ENCODE measurements at places on chromosomes 7 and 10. TPM values are rescaled to one million over a fixed set of nuclear protein-coding genes. Genes with fewer than 3 reads are reported as not detected.

- no peak for DNase-seq
Observed at GRCh38 chr7:119007236-119007635, 782.7 kb downstream of the ANKRD7 start.

DNA sequence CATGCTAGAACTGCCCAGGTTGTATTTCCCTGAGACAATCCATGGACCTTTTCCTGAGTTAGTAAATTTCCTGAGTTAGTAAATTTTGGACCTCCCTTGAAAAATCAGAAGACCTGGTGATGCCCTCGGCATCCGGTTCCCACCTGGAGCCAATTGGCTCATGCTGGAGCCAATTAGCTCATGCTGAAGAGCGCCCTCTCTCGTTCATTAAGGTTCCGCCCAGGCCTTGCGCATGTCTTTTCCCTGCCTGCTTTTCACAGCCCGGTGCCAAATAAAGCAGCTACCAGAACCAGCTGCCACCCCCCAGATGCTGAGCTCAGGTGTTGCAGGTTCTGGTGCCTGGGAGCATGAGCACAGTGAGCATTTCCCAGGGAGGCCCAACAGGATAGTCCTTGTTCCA lies 96.2 kb downstream of the APBB1IP start:
- no peak for DNase-seq

DNA sequence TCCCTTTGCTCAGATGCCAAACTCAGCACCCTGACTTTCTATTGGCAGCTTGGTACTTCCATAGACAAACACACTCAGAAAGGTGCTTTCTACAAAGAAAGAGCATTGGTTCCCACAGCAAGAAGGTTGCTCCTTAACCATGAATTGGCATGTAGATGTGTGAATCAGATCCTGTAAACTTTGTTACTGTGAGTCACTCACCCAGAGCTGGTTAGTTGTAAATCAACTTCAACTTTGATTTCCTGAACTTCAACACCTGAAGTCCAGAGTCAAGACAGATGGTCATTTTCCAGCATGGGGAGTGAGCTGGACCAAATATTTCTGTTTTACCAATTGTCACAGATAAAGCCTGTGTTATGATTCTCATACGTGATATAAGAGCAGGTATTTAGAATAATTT lies 797.2 kb downstream of the TNS3 start:
- DNase-seq: no peak

GRCh38 chr10:103168438-103168837 lies 24.6 kb downstream of the NT5C2 start:
- DNase-seq: no peak

- DNase-seq: peak; percentile 1
Observed at GRCh38 chr7:125605241-125605640, 675.6 kb upstream of the POT1 start.

GRCh38 chr7:47583739-47584535 lies 2.0 kb upstream of the TNS3 start:
- no peak for DNase-seq

DNA sequence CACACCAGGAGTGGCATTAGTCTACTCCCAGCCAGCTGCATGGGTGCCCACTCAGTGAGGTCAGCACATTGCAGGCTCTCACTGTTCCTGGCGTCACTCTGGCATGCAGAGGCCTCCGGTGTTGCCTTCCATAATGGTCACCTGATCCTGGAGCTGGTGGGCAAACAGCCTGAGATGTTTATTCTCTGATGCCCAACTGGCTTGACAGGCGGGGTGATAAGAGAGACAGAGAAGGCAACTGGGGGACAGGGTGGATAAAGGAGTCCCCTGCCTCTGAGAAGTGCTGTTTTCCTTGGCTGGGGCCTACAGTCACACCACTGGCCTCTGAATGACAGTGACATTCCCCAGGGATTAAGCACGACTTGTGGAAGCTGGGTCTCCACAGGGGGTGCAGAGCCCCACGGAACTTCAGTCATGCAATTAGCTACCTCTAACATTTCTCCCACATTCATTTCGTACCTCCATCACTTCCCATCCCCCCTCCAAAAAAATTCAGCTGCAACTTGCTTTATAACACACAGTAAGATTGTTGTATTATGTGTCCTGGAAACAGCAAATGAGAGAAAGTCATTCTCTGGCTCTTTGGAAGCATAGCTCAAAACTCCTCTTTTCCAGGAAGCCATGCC lies 7.1 kb upstream of the RBM20 start:
- no peak for DNase-seq

GRCh38 chr7:112052498-112052897 lies 153.7 kb downstream of the DOCK4 start:
- DNase-seq: no peak

Gene GBX1
- 1.3 TPM for total RNA-seq

Gene C10orf90
- total RNA-seq: 1.7 TPM

Gene ZNF511
- 9.4 TPM for total RNA-seq

Data from spinal cord (tissue), 10 donors.